ENCODE measurements at places on chromosomes 16 and 17.
A peak's percentile ranks its signal among the peaks of the same experiment; 100 is the strongest.

GRCh38 chr16:57379579-57379978, 7.3 kb downstream of the CX3CL1 start:
- no peak for DNase-seq

DNA sequence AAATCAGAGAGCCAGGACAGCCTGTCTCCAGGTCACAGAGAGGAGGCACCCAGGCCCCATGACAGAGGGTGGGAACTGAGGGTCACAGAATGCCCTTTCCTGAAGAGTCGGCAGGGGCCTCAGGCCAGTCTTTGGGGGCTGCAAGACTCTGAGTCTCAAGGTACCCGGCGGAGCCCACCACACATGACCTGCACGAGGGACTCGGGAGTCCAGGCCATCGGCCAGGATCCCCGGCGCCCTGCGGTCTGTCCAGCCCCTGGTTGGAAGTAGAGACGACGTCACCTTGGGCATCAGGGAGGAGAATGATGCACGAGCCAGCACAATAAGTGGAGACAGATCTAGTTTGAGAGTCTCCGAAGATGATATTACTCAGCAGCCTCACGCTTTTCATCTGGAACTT, 234.7 kb upstream of the SDK2 start:
- DNase-seq, result peak; percentile 36

- DNase-seq, result no peak
Measured at GRCh38 chr17:32470405-32471167, 16.2 kb upstream of the CDK5R1 start.

DNA sequence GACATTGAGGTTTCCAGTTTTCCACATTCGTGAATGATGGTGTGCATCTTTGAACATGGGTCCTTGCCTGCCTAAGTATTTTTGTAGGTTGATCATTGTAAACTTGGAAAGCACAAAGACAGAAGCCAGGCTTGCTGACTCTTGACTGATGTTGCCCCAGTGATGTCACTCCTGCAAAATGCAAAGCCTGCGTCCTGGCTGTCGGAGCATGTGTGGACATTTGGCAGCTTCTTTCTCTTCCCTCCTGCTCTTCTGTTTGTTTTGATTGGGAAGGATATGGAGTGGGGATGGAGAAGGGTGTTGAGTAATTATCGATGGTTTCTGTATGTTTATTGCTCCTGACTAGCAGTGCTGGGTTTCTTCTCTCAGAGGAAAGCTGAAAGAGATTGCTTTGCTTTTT, 3.2 kb downstream of the NDE1 start:
- DNase-seq, result peak; percentile 92

DNA sequence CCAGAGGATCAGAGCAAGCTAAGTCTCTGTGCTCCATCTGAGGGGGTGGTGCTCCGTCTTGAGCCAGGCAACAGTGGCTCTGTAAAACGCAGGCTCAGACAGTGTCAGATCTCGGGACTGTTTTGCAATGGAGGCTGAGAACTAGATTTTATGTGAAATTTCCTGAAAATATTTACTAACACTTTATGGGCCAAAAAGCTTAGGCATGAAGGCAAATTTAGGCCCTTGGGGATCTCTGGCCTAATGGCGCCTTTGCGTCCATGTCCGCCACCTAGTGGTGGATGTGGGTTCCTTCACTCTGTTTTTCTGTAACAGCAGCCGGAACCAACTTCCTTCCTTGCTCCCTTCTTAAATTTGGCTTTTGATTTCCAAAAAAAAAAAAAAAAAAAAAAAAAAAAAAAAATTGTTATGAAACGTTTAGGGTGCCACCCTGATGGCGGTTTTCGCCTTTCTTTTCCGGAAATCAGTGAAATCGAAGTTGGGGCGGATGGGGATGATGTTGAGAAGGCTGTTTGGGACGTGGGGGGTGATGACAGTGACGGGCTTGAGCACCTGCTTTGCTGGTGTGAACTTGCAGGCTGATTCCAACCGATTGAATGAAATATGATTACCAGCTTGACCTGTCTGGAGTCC, 14.0 kb upstream of the ELAC2 start:
- DNase-seq, result peak; percentile 59

- DNase-seq, result no peak
Measured at GRCh38 chr17:22462461-22462860, 770.1 kb downstream of the KCNJ18 start.

- DNase-seq, result no peak
Measured at GRCh38 chr17:81376946-81377714, 18.1 kb upstream of the BAHCC1 start.

DNA sequence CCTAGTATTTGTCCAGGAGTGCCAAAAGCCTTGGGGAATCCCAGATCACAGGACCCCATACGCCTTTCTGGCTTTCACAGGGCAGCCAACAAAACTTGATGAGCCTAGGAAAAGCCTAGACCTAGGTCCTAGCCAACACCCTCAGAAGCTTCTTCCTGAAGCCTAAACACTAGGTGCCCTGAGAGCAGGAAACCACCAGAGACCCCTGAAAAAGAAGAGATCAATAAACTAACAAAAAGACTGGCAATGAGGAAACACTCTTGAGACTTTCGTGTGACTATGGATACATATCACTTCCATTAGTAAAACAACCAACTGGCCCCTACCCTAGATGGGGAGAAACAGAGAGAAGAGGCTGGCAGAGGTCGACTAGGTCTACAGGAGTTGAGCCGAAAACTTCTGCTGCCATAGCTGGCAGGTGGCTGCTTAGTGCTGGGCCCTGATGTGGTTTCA, 1.2 kb downstream of the ORMDL3 start:
- no peak for DNase-seq

- DNase-seq, result no peak
Measured at GRCh38 chr16:79264237-79265109, 336.1 kb downstream of the MAF start.

- DNase-seq, result no peak
Measured at GRCh38 chr17:45672301-45672700, 111.8 kb upstream of the CRHR1 start.

DNA sequence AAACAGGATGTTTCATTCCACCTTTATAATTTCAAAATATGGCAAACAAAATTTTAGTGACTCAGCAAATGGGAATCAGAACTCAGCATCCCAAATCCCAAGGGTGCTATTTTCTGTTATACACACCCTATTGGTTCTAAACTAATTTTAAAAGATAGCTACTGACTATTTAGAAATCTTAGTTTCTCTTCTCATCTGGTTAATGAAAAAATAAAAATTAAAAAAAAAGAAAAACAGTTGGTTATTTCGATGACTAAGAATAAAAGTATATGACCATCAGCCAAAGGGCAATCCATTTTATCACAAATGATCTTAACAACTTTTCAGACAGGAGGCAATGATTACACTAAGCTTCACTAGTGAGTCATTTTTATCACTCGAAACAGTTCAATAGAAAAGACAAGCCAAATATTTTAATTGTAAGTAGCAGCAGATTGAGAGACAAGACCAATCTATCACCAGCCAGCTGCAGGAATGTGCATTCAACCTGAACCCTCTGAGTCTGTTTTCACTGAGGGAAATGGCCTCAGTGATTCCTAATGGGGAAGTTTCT, 15.2 kb downstream of the PHLPP2 start:
- DNase-seq, result peak; percentile 84

GRCh38 chr17:35889241-35889640, 9.1 kb upstream of the CCL5 start:
- no peak for DNase-seq

- no peak for DNase-seq
Measured at GRCh38 chr16:5758281-5758680, 660.7 kb upstream of the EEF2KMT start.

DNA sequence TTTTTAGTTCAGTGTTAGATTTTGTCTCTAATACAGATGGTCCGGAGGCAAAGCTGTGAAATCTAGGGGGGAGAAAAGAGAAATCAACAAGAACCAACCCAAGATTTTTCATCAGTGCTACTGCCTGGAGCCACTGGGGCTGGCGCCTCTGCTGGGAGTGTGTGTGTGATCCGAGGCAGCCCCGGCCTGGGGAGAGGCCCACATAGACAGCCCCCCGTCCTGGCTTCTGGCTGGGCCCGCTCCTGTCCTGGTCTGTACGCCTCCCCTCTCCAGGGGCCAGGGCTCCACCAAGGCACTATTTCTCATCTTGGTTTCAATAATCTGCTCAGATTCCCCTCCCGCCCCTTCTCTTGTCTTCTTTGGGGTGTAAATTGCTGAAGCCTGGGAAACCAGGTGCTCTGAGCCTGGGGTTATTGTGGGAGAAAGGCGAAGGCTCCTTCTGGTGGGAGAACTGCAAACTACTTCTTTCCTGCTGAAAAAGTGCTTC, 7.8 kb downstream of the BAHCC1 start:
- no peak for DNase-seq

GRCh38 chr17:69326377-69327059, 415 bp downstream of the ABCA5 start:
- peak; percentile 28 for DNase-seq

GRCh38 chr17:16493531-16494046, 1.6 kb upstream of the LRRC75A start:
- DNase-seq, result no peak

DNA sequence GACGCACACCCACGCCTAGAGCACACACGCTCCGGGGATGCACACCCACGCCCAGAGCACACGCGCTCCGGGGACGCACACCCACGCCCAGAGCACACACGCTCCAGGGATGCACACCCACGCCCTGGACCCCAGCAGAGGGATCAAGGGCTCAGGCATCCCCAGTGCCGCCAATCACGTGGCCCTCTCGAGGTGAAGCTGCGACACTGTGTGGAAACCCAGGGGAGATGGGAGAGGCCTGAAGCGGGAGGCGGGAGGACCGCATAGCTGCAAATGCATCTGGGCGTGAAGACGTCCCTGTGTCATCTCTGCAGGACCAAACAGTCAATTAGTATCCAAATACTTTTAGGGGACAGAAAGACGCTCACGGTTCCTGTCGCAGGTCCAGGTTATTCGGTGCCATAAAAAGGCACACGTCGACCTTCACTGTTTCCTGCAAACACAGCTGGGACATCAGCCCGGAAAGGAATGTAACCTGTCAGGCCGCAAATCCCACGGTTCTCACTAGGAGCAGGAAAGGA, 56.4 kb downstream of the TBC1D16 start:
- no peak for DNase-seq

GRCh38 chr17:40107522-40108174, 7.3 kb upstream of the NR1D1 start:
- peak; percentile 43 for DNase-seq

DNA sequence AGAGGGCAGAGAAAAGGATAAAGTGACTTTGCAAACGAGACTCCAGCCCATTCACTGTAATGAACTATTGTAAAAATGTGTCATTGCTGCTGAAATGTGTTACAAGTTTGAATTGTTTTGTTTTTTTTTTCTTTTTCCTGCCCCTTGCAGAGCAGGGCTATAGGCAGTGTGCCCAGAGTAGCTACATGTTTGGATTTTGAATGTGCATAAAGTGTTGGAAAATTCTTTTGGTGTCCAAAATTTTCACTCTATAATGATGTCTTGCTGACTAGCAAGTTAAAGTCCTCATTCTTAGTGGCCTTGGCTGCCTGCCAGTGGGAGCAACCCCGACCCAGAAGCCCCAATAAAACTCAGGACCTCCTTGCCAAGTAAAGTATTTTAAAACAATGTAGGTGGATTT, 66.5 kb downstream of the IGF2BP1 start:
- no peak for DNase-seq

- DNase-seq, result no peak
Measured at GRCh38 chr17:32684087-32684958, 192.6 kb downstream of the MYO1D start.

DNA sequence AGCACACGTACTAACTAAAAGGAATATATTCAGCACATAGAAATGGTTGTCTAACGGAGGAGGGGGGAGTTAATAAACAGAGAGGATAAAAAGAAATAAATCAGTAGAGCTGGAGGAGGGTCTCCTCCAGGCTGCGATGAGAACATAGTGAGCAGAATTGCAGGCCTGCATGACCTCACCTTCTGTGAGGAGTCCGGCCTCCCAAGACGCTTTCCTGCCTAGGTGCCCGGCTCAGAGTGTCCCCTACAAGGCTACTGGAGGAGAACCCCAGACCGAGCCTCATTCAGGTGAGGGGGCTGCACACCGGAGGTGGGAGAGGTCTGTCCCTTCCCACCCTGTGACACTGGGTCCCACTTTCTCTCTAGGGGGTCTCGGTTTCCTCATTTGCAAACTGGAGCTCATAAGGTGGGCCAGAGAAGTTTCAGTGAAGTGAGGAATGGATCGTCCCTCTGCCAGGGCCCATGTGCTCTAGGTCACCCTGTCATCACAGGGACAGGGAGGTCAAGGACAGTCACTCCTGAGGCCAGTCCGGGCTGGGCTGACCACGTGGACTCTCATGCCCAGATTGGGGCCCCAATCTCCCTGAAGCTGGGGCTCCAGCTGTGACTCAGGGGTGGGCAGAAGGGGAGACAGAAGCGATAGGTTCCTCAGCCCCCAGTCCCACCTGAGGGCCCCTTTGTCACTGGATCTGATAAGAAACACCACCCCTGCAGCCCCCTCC, 3.3 kb upstream of the HBM start:
- DNase-seq, result no peak

DNA sequence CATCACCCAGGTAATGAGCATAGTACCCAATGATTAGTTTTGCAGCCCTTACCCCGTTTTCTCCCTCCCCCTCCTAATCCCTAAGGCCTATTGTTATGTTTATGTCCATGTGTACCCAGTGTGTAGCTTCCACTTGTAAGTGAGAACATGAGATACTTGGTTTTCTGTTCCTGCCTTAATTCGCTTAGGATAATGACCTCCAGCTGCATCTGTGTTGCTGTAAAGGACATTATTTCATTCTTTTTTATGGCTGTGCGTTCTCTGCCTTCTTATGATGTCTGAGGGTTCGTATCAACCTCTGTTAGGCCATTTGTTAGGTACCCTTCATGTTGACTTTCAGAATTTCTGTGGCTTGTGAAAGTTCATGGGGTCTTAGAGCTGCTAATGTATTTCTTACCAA, 31.0 kb downstream of the CTCF start:
- DNase-seq, result no peak
